NCI-H146 (cell line): ENCODE measurements at places on chromosomes 7 and 10.

- DNase-seq, result peak; percentile 35
These were observed 43.7 kb downstream of the UNC5B start for GRCh38 chr10:71255808-71256660.

DNA sequence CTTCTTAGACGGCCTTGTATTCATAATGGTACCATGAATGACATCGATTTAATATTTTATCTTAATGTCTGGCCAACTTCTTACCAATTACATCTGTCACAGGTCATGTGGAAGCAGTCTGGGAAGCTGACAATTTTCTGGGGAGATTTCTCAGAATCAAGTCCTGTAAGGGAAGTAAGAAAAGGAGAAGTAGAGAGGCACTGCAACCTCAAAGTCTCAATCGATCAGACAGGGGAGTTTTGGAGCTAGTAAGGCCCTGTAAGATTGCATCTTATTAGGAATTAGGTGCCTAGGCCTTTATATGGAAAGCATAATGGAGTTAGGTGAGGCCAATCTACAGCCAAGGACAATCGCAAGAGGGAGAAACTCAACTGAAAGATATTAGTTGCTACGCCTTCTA, 694.6 kb upstream of the SORCS1 start:
- DNase-seq, result no peak

DNA sequence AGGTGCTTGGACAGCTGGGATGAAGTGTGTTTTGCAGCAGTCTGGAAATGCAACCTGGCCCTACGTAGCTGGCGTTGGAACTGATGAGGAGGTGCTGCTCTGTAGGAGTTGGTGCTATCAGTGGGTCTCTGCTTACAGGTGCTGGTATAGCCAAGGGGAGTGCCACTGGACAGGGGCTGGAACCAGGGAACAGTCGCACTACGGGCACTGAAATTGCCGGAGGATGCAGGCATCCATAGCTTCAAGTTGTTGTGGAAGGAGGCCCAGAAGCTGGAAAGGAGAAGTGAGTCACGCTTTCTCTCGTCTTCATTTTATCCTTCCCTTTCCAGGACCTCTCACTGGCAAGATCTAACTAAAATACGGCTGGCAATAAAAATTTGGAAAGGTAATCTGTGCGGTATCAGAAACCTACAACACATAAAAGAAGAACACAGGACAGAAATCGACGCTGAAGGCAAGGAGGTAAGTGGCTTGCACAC, 25.8 kb downstream of the MACC1 start:
- DNase-seq, result no peak

DNA sequence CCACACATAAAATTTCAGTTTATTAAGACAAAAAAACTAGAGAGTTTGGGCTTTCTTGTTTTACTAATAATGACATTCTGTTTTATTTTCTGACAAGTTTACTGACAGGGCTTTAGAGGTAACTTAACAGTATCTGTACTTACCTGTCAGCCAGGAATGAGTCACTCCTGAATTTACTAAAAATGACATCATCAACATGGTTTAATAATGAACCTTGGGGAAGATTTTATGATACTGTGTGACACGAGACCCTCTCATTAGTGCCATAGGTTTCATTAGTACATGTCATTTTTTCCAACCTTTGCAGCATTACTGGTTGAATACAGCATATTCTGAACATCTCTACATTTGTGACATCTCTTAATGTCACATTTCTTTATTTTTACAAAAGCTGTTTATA, 131.1 kb downstream of the KCND2 start:
- DNase-seq, result no peak

- DNase-seq, result no peak
These were observed 448.5 kb downstream of the NXPH1 start for GRCh38 chr7:8881916-8882315.

DNA sequence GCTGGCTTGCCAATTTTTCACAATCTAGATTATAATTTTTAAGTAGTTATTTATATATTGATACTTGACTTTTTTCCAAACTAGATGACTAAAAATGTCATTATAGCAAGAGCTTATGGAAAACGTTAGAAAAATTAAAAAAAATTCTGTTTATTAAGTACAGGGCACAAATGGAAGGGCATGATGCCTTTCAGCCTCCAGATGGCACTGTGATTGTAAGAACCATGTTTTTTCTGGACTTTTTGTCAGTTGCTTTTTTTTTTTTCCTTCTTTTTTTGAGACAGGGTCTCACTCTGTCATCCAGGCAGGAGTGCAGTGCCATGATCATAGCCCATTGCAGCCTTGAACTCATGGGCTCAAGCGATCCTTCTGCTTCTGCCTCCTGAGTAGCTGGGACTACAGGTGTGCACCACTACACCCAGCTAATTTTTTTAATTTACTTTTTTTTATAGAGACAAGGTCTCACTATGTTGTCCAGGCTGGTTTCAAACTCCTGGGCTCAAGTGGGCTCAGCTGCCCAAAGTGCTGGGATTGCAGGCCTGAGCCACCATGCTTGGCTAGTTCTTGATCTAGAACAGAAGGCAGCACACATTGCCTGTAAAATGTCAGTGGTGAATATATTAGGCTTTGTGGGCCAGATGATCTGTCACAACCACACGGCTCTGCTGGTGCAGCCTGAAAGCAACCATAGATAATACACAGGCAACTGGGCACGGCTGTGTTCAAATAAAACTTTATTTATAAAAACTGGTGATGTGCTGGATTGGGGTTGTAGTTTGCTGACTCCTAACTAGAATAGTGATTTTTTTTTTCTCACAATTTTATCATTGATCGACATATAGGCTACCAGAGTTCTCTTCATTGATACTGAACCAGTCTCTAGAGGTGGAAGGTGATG, 27.4 kb downstream of the UCMA start:
- peak; percentile 25 for DNase-seq

DNA sequence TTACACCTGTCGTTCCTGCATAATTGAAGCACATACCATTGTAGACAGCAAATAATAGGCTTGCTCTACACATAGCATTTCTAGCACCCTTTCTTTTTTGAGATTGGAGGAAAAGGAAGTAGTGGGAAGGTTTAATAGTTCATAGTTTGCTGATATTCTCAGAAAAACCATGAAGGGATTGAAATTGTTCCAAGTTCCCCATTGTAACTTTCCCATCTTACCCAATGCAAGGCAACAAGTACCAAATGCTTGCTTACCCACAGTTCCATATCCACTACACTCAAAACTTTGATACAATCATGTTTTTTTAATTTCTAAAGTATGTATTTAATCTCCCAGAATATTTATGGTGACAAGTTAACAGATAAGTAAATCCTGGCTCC, 13.8 kb downstream of the CYP3A5 start:
- no peak for DNase-seq

- DNase-seq, result no peak
These were observed 42.9 kb downstream of the GRM8 start for GRCh38 chr7:127209886-127210285.

GRCh38 chr7:74069086-74069541, 14.5 kb upstream of the LIMK1 start:
- no peak for DNase-seq

GRCh38 chr7:75905785-75906604, 9.0 kb upstream of the POR start:
- DNase-seq, result peak; percentile 84

DNA sequence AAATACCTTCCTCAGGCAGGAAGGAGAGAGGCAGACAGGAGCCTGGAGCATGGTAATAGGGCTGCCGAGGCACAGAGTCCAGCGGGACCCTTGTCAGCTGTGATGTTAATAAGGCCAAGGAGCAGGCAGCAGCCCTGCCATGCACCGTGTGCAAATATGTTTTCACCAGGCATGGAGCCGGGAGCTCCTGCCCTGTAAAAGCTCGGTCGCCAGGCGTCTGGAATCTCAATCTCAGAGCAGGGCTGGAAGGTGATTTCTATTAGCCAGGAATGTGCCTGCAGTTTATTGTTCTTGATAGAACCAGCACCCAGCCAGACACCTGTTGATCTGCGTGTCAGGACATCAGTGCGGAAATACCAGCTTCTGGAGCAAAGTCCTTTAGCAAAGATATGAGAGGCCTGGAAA, 469.8 kb downstream of the GLRX3 start:
- DNase-seq, result no peak

DNA sequence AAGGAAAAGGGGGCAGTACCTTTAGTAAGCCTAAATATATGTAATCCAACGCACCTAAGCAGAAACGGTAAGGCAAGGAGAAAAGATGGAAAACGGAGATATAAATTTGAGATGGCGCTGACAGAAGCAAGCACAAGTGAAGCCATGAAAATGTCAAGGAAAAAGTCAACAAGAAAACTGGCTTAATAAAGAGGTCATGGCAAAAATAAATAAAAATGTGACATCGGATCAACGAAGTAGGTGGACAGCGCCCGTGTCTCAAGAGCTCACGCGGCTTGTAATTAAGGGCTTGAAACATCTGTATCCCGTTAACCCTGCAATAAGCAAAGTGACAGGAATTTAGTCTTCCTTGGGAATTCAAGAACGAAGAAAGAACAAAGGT, 611 bp downstream of the NDUFA5 start:
- no peak for DNase-seq

DNA sequence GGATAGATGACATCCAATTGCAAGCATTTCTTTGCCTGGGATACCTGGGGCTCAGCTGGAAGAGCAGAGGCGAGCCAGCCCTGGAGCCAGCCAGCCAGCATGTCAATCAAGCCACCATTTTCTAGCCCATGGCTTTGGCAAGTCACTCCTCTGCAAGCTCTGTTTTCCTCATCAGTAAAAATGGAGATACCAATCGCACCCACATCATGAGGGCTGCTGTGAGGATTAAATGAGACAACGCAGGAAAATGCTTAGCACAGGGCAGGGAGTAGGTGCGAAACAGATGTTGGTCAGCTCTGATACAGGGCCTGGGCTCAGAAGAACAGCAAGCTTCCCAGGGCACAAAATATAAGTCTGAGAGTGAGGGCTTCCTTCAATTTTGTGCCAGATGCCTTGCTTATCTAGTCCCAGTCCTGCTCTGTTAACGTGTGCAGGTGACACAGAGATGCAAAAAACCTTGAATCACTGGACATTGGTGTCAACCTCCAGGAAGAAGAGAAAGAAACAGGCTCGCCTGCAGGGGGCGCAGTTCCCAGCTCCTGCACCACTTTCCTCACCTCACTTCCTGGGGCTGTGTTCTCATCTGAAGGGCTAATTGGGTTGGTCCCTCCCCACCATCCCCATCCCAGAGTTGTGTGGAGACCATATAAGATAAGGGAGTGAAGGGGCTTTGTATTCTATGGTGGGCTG, 72.8 kb upstream of the CACUL1 start:
- no peak for DNase-seq

DNA sequence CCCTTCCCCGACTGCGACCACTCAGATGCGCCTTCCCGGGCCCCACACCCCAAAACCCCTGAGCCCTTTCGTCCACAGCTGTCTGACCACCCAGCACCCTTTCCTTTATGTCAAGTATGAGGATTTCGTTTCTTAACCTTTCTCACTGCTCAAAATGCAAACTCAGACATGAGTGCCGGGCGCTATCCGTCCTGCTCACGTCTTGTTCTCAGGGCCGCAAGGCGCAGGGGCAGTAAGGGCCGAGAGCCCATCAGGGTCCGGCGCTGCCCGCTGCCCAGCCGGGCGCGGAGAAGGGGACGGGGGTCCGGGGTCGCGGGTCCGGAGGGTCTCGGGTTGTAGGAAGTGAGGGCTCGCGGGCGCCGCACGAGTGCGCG, 670 bp upstream of the RBM33 start:
- peak; percentile 32 for DNase-seq

DNA sequence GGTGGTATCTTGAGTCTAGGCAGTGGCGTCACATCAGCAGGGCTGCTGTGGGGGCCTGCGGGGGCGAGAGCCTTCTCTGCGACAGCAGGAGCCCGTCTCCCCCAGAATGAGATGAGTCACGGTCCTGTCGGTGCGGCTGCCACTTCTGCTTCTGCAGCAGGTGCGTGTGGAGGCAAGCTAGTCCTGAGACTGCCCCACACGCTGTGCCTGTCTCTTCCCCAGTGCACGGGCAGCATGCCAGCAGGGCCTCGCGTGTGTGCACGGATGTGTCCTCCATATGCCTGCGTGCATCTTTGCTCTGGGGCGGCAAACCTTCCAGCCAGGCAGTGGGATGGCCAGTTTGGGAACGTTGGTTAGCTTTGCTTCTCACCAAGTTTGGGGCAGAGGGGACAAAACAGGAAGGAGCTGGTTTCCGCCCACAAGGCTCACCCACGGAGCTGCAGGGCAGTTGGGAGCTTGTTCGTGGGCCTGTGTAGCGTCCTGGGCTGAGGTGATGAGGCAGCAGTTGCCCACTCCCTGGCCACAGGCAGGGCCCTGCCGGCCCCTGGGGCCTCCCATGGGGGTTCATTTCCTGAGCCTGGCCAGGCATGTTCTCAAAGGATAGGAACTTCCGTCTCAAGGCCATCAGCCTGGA, 60.8 kb upstream of the PPIF start:
- no peak for DNase-seq

- DNase-seq, result no peak
These were observed 209.5 kb downstream of the TCF7L2 start for GRCh38 chr10:113159563-113159962.

- no peak for DNase-seq
These were observed 113.6 kb downstream of the GRK5 start for GRCh38 chr10:119320981-119321380.

DNA sequence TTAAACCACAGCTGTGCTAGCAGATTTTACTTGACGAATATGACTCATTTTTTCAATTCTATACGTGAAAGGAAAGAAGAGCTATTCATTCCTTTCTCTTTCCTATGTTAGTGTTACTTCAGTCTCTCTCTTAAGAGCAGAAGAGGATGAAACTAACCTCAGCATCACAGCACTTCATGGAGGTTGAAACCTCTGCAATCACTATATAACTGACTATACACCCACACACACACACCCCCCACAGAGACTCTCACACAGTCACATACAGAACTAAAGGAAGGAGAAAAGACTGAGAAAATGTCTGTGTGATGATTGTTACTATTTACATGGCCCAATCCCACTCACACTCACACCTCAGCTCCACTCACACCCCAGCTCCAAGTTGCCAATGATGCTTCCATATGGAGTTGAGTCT, 104.2 kb downstream of the KIF20B start:
- DNase-seq, result peak; percentile 33

DNA sequence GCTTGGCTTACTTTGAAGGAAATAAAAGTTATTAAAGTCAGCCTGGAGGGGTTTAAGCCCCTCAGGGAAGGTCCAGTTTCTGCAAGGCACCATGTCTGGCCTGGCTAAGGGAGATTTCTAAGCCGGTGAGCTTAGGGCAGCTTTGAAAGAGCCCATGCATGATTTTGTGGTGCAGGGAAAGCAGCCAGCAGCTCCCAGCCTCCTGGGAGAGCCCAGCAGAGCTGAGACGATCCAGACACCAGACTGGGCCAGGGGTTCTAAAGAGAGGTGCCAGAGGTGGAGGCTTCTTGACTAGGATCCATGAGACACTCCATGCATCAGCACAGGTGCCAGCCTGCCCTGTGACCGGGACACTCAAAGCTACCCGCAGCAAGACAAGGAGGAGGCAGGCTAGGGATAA, 59.6 kb upstream of the MKX start:
- no peak for DNase-seq

DNA sequence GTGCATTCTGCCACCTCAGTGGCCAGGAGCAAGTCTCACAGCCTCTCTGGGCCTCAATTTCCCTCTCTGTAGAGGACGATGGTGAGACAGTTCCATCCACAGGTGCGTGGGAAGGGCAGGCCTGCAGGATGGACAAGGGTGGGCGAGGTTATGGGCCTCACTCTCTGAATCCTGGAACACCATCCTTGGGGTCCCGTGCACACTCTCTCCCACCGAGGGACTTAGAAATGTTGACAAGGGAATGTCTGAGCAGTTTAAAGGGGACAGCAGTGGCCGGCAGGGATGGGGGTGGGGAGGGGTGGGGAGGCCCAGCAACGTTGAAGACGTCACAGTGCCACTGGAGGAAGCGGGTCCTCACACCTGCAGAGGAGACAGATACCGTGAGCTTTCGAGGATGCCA, 111.5 kb downstream of the FOXL3 start:
- no peak for DNase-seq
